ENCODE measurements at places on chromosomes 2 and 18.
A peak's percentile ranks its signal among the peaks of the same experiment; 100 is the strongest.

DNA sequence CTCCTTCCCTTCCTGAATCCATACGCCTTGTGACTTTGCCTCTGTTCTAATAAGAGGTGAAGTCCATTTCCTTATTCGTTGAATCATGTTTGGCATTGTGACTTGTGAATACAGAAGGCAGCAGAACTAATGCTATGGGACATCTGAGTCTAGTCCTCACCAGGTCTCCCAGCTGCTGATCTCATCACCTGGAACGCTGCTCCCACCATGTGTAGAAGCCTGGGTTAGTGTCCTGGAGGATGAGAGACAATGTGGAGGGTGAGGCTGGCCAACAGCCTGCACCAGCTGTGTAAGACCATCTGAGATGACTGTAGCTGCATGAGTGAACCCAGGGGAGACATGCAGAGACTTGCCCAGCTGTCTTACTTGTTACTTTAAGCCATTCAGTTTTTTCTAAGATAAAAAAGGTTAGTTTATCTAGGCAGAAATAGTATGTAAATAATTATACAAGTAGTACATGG lies 3.5 kb upstream of the HAAO start:
- no peak for DNase-seq

DNA sequence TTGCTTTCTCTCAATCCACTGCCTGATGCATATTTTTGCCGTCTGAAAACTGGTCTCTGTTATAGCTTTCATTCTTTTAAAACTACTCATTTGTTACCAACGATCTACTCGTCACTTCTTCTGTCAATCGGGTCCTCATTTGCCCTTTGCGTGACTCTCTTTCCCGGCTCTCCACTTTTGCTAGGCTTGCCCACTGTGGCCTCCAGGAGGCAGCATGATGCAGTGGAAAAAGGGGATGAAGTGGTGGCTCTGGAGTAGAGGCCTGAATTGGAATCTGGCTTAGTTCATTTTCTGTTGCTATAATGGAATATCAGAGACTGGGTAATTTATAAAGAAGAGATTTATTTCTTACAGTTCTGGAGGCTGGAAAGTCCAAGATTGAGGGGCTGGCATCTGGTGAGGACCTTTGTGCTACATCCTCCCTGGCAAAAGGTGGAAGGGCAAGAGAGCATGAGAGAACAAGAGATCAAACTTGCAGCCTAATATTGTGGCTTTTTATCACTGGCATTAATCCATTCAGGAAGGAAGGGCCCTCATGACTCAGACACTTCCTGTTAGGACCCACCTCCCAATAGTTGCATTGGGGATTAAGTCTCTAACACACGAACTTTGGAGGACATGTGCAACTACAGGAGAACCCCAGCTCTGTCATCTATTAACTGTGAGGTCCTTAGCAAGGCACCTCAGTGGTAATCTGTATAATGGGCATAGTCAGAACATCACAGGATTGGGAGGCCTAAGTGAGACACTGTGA lies 15.4 kb downstream of the GDF7 start:
- DNase-seq, result no peak

- no peak for DNase-seq
Observed at GRCh38 chr18:68340606-68341005, 374.3 kb downstream of the TMX3 start.

DNA sequence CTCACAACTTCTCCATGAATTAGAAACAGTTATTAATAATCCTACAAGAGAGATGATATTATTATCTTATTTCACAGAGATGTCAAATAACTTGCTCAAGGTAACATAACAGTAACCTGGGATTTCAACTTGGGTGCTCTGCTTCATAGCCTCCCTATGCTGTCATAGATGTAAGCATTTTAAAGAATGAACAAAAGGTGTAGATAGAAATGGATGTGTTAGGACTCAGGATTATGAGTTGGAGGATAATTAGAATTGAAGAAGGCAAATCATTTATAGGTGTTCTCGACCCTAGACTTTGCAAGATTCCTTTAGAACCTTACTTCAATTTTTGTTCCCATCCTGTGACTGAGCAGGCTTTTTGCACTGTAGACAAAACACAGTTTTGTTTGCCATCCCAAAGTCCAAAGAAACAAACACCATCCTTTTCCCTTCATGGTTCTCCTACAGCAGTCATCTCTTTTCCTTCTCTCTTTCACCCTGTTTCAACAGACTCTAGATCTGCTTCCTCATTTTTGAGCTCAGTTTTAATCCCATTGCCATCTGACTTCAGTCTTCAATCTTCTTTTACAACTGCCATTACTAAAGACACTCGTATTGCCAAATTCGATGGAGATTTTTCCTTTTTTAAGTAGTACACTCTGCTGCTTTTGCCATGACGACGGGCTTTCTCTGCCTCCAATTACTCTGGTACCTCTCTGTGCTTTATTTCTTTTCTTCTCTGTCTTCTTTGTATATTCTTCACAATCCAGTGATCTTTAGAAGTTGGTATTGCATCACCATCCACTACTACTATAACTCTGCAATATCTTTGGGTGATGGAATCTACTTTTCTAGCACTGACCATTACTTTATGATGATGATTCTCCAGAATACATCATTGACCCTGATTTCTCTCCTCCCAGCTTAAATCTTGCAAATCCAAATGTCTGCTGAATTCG lies 4.5 kb downstream of the HNMT start:
- DNase-seq, result peak; percentile 58

DNA sequence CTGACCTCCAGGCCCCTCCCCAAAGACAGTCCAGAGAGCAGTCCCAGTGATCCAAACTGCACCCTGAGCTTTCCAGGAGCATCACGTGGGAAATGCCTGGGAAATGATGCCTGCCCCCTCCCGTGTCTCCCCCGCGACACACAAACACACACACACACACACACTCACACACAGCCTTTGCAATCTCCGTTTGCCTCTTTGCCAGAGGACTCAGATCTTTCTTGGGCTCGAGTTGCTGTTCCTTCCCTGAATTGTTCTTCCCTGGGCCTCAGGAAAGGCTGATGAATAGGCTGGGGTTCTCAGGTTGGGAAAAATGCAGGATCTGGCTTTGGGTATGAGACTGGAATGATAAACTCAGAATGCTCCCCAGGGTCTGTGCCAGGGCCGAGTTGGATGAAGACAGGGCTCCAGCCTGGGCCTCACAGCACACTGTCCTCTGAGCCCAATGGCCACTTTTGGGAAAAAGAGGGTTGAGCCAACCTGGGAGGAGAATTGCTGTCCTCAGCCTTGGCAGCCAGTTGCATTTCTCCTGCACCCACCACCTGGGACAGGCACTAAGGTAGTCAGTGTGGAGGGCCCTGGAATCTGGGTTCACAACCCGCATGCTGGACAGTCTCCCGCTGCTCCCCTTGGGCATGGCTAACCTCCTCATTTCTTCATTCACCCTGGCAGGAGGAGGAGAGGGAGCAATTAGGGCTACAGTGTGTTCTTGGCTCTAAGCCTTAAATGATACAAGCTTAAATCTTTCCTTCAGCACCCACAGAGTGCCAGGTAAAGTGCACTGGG lies 43.9 kb upstream of the ATP6V1B1 start:
- DNase-seq, result no peak

- no peak for DNase-seq
Observed at GRCh38 chr2:32061973-32062861, 1.1 kb upstream of the SPAST start.

DNA sequence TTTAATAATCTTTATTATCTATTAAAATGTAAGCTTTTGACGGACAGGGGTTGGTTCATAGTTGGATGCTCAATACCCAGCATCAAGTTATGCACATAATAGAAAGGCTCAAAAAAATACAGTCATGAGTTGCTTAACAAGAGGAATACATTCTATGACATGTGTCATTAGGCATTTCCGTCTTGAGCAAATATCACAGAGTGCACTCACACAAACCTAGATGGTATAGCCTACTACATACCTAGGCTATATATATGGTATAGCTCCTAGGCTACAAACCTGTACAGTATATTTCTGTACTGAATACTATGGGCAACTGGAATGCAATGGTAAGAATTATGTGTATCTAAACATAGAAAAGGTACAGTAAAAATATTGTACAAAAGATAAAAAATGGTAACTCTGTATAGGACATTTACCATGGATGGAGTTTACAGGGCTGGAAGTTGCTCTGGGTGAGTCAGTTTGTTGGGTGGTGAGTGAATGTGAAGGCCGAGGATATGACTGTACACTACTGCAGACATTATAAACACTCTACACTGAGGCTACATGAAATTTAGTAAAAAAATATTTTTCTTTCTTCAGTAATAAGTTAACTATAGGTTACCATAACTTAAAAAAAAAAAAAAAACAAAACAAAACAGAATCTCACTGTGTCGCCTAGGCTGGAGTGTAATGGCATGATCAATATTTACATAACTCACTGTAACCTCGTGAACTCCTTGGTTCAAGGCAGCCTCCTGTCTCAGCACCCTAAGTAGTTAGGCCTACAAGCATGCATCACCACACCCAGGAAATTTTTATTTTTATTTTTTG lies 201.2 kb downstream of the NBAS start:
- DNase-seq, result no peak

DNA sequence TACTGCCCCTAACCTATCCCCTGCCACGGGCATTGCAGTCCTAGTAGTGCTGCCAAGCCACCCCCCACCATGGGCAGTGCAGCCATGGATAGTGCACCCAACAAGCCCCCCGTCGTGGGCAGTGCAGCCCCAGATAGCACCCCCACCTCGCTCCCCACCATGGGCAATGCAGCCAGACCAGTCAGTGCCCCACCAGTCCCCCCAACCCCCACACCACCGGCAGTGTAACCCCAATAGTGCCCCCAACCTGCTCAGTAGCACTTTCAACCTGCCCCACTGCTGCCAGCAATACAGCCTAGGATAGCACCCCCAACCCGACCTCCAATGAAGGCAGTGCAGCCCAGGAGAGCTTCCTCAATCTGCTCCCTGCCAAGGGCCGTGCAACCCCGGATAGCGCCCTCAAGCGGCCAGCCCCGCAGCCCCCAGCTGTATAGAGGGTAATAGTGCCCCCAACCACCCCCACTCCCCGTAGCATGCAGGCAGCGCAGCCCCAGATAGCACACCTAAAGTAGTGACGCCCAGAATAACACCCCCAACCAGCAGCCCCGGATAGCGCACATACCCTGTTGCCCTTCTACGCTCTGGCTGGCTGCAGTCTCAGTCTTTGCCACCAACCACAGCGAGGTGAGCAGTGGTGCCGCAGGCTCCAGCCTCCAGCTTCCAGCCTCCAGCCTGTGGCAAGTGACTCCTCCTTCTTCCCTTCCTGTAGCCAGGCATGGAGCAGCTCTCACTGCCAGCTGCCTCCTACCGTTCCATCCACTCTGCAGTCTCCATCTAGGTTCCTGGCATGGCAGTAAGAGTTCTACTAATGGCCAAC lies 45.4 kb upstream of the ANKRD62 start:
- no peak for DNase-seq

GRCh38 chr2:513981-514706 lies 163.1 kb downstream of the TMEM18 start:
- DNase-seq, result no peak

- no peak for DNase-seq
Observed at GRCh38 chr2:11697103-11697871, 27.3 kb upstream of the NTSR2 start.

GRCh38 chr18:25734336-25734735 lies 356.1 kb downstream of the SS18 start:
- no peak for DNase-seq

- DNase-seq, result no peak
Observed at GRCh38 chr2:122705746-122706145, 950.3 kb downstream of the TSN start.

DNA sequence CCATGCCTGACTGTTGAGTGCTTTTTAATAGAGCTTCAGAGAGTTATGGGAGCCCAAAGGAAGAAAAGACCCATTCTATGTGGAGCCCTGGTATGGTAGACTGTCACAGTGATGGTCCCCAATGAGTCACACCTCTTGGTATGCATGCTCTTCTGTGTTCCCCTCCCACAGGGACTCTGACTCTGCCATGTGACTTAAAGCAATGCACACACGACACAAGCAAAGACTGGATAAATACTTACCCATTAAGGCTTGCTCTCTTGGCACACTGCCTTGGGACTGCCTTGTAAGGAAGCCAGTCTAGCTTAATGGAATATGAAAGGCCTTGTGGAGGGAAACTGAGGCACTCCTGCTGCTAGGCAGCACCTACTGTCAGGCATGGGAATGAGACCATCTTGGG lies 16.7 kb upstream of the DTNB start:
- DNase-seq, result no peak

- no peak for DNase-seq
Observed at GRCh38 chr2:191565647-191566198, 112.2 kb upstream of the NABP1 start.

DNA sequence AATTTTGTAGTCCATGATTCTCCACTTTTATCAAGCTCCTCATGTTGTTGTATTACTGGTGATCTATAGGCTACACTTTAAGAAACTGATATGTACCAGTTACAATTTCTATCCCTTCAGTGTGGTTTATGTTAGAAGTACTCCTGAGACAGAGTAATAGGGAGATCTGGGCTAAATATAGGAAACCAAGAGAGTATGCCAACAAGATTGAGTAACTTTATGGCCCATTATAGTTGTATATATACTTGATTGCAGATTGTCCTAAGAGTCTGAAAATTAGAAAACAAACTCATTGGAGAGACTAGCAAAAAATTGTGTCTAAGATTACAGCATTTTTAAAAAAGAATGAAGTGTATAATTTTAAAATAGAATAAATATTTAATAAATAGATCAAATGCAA lies 605.6 kb downstream of the XIRP2 start:
- no peak for DNase-seq

DNA sequence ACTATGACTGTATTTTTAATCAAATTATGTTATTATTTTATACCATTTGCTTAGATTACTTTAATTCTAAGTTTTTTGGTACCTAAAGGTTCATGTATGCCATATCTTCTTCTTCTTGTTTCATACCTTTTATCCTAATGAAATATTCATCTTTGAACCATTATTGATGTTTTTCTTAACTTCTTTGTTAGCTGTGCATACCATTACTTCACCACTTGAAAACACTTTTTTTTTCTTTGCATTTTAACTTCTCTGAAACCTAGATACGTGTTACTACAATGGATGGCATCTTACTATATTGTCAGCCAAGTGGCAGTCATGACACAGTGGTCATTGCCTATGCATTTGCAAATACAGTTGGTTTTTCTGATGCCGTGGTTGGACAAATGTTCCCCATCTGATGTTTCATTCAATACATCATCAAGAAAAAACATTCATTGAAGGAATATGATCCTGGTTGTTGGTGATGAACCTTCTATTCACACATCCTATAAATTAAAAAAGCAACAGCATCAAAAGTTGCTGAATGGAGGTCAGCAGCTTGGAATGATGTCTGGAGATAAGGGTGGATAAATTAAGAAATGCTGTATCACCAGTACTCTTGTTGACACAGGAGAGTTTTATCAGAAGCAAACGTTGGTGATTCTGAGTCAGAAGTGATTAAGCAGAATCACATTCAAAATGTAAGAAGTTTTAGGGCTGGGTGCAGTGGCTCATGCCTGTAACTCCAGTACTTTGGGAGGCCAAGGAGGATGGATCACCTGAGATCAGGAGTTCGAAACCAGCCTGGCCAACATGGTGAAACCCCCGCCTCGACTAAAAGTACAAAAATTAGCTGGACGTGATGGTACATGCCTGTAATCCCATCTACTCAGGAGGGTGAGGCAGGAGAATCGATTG lies 7.4 kb downstream of the IL36A start:
- DNase-seq, result no peak

GRCh38 chr2:213959589-213959988 lies 451.3 kb upstream of the VWC2L start:
- DNase-seq, result no peak
